Hematopoietic multipotent progenitor cell treated with erythropoietin and hydrocortisone succinate and interleukin-3 and kit ligand, for 8 days (in vitro differentiated cells): ENCODE measurements at places on chromosomes 1 and 21.
A peak's percentile ranks its signal among the peaks of the same experiment; 100 is the strongest.

GRCh38 chr1:117698398-117699160 is 92.7 kb downstream of the TENT5C start:
- DNase-seq, result peak; percentile 43

DNA sequence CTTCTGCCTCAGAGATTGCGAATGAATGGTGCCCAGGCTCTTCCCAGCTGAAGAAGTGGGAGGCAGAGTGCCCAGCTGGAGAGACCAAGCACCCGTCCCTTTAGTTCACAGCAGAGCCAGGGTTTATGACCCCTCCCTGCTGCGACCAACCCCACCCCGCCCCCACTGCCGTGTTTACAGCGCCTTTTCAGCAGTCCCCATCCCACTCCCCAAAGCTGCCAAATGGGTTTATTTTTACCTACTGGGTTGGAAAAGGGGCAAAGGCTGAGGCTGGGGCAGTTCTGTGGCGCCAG is 23.6 kb downstream of the DYRK3 start:
- no peak for DNase-seq

DNA sequence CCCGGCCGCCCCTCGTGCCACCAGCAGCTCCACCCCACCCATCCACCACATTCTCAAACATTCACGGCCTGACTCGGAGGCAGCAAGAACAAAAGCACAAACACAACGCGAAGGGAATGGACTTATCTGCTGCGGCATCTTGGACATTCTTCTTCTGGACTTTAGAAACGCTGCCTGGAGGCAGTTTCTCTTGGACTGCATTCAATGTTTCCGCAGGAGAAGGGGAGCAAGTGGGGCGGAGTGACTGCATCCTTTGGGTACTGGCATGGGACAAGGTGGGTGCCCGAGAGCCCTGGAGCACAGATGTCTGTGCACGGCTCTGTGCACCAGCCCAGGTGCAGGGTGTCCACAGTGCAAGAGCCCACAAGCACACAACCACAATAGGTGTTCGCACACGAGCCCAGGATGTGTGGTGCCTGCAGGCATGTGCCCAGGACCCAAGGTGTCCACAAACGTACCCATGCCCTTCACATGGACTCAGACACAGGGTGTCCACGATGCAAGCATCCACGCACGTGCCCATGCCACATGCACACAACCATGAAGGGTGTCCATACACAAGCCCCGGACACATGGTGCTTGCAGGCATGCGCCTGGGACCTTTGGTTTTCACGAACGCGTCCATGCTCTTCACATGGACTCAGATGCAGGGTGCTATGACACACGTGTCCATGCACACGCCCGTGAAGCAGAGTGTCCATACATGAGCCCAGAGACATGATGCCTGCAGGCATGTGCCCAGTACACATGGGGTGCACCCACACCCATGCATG is 53.6 kb downstream of the WNT9A start:
- no peak for DNase-seq

DNA sequence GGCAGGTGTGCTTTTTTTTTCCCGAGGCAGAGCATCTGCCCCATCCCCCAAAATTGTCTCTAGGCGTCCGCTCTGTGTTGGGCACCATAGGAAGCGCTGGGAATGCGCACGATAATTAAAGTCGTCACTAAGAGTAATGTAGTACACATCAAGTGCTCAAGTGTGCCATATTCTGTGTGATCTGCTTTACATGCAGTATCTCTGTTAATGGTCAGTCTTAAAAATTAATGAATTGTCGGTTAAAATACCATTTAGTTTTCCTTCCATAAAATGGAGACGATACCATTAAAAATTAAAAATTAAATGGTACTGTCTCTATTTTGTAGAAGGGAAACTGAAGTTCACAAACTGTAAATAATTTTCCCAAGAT is 544 bp upstream of the CCT8 start:
- no peak for DNase-seq

GRCh38 chr1:156508205-156508954 is 7.8 kb upstream of the MEF2D start:
- DNase-seq, result no peak

- no peak for DNase-seq
These were observed 7.6 kb upstream of the EIF4G3 start for GRCh38 chr1:21184276-21184675.

- no peak for DNase-seq
These were observed 72.8 kb upstream of the FGGY start for GRCh38 chr1:59223989-59224634.

GRCh38 chr1:153355445-153356071 is 2.1 kb upstream of the S100A9 start:
- peak; percentile 74 for DNase-seq

- DNase-seq, result no peak
These were observed 99.0 kb downstream of the ZZZ3 start for GRCh38 chr1:77583483-77583882.

DNA sequence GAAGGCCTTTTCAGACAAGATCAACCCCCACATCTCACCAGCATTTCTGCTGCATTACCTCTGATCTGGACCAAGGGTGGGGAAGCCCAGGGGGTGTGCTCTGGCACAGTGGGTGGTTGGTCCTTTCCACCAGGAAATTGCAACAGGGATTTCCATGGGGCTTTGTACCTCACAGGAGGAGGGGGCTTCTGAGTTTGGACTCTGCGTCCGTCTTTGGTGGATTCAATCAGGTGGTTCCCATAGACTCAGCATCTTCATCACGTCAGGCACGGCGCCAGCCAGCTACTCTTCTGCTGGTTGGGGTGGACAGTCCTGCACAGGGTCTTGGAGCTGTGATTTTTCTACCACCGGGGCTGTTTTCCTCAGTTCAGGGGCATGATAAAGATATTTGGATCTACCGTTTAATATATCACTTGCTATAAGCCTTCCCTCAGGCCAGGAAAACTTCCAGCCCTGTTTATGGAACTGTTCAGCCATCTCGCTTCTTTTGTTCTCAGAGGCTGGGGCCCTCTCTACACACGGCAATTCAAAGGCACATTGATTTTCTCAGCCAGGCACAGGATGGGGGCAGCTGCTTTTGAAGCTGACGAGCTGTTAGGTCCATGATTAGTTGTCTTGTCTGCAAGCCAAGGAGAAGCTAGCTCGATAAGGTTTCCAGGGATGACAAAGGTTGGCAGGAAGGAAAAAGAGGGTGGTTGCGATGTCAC is 467.3 kb downstream of the CAMTA1 start:
- DNase-seq, result no peak

GRCh38 chr1:196180847-196181593 is 427.2 kb downstream of the KCNT2 start:
- peak; percentile 1 for DNase-seq

- peak; percentile 69 for DNase-seq
These were observed 5.2 kb downstream of the FOXD3 start for GRCh38 chr1:63327417-63328054.

DNA sequence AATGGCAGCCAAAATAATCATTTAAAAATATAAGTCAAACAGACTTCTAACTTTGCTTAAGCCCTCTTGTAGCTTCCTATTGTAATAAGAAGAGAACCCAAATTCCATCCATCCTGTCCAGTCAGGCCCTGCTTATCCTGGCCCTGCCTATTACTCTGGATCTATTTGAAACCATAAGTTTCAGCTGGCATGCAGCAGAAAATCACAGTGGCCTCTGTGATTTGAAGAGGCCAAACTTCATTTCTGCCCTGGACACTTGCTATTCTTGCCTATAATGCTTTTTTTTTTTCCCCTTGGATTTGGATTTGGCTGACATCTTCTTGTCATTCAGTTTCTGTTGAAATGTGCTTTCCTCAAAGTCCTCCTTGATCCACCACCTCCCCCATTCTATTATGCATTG is 642.8 kb downstream of the USP25 start:
- no peak for DNase-seq

- no peak for DNase-seq
These were observed 15.7 kb downstream of the PEX14 start for GRCh38 chr1:10490286-10490970.

GRCh38 chr1:39385067-39385988 is 106.1 kb upstream of the BMP8A start:
- DNase-seq, result no peak

GRCh38 chr1:145999321-146000024 is 3.1 kb upstream of the TXNIP start:
- DNase-seq, result no peak

DNA sequence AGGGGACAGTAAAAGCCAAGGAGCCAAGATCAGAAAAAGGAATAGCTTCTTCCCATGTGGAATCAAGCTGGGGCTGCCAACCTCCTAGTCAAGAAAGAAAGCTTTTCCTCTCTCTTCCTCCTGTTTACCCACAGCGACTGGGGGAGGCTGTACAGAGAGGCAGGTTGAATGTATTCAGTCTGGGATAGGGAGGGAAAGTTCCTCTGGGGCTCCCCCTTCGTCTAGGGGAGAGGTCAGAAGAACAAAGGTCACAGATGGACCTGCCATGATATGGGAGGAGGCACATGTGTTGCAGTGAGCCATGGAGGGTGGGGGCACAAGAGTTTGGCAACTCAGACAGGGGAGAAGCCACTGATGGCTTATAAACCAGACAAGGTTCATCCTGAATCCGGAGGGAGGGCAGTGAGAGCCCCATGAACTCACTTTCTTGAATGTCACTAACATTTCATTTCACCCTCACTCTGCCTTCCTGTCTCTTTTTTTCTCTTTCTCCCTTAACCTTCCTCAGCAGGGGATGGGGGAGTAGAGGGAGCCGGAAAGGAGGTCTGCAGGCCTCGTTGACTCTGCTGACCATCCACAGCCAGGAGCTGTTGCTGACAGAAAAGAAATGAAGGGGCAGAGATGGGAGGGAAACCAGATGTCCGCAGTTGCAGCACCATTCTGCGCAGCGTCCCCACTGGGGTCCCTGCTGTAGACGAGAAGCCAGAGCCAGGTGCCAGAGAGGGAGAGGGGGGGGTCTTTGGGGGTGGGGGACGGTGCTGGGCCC is 61.1 kb downstream of the PLXNA2 start:
- DNase-seq, result peak; percentile 32
